Ascending aorta (tissue), 2 donors: ENCODE measurements at places on chromosomes 6 and 20.

GRCh38 chr6:138590796-138591709, 91.8 kb upstream of the NHSL1 start:
- no peak for DNase-seq

DNA sequence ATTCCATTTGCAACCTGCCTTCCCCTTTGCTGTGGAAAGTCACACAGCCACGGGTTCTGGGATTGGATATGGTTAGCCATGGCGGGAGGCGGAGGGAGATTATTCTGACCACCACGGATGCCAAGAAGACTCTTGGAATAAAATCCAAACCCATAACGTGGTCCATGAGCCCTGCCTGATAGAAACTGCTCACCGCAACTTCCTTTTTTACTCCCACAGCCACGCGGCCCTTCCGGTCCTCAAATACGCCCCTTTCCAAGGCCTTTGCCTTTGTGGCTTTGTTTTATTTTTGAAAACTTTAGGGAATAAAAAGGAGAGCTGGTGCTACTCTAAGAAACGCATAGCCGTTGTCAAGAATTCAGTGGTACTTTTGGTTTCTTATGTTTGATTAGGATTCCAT, 602.5 kb upstream of the CDH4 start:
- no peak for DNase-seq

GRCh38 chr6:52731719-52732118, 31.6 kb downstream of the GSTA2 start:
- DNase-seq = no peak

GRCh38 chr6:142429195-142429594, 127.4 kb downstream of the ADGRG6 start:
- DNase-seq = no peak

DNA sequence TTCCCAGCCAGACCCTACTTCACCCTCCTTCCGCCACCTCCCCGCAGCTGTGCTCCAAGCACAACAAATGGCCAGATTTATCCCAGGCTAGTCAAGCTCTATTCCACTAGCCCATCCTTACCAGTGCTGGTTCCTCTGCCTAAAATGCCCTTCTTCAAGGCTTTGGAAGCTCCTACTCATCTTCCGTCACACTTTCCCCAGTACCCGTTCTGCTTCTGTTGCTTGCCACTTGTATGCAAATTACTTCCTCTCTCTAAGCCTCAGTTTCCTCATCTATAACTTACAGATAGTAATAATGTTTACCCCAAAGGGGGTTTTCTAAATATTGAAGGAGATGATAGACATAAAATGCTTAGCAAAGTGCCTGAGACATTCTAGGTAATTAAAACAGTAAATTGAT, 193.1 kb downstream of the MAFB start:
- no peak for DNase-seq

DNA sequence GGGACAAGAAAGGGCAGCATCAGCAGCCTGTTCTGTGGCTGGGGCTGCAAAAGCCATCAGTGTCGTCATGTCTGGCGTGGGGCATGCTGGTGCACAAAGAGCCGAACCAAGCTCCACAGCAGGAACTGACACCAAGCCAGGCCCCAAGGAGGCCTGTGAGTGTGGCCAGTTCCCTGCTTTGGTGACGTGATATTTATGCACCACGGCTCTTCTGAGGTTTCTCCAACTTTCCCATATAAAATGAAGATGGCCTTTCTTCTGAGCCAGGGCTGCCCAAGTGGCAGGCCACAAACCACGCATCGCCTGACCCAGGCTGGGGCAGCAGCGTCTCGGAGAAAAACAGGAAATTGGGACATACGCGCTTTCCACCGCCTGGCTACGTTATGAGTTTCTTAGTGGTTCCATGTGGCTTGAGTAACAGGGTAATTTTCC, 109.9 kb downstream of the RIN2 start:
- DNase-seq = peak; percentile 29

DNA sequence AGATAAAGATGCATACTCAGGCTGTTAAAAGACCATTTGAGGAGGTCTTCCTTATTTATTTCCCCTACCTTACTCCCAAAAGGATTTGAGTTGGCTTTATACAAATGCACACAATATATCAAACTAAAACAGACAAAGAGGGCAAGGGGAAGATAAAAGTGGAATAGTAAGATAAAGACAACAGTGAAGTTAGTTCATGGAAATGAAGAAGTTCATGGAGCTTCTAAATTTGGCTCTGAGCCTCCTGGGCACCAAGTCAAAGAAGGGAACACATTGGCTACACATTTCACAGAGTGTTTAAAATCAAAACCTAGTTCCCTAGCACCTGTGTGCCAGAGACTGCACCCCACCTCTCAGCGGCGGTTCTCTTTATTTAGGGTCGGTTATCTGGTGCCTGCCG, 25.8 kb upstream of the ARMC2 start:
- DNase-seq = no peak

DNA sequence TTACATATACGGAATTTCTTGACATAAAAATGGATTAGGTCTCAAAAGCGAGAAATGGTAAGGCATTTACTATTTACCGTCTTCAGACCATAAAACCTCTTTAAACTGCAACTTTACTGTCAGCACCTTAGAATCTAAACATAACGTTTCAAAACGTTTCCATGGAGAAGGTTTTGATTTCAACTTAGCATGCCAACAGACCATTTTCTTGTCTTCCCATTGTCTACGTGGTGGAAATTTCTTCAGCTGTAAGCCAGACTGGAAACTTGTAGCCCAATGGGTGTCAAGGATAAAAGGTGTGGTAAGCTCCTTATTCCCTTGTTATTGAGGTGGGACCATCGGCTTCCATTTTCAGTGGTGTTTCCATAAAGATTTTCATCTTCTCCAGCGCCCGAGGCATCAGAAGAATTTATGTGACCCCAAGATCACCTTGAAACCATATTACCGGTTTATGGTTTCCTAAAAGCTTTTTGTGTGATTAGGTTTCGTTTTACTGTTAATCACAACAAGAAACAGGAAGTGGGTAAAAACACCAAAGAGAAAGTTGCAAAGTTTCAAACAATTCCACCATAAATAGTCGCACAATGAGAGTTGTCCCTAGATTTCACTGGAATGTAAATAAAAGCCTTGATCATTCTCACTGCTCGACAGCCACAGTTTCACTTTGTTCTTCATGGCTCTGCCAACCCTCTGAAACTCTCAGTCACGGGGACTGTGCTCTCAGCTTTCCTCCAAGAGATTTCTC, 63.0 kb upstream of the CD2AP start:
- DNase-seq = no peak

DNA sequence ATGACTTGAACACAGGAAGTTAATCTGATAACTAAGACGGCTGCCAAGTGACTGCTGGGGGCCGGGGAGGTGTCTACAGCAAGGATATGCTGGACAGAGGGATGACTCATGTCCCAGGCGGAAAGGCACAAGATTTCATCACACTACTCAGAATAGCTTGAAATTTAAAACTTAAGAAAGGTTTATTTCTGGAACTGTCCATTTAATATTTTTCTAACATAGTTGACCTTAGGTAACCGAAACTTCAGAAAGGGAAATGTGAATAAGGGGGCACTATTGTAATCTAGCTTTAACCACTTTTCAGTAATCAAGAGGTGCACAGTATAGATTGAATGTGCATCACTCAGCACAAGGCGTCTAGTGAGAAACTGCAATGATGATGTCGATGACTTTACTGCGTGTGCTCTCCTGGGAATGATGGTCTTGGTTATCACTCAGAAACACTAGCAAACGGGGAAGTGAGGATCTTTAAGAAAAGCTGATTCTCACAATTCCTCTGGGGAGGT, 171.5 kb downstream of the QKI start:
- no peak for DNase-seq

DNA sequence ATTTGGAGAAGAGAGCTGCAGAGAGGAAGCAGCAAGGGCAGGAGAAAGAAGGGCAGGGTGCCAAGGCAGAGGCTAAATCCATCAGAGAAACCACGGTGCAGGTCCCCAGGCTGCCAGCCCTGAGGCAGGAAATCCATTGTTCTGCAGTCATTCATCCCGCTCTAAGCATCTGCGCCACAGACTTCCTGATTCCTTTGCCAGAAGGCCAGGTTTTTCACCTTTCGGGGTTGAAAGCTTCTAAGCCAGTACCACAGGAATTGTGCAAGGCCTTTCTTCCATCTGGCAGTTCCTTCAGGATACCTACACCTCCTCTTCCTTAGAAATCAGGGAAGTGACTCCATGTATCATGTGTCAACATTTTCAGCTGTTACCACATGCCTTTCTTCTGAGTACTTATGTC, 45.6 kb downstream of the ADGRF5 start:
- DNase-seq = no peak
